ENCODE measurements at places on chromosomes 2 and 18. TPM values are rescaled to one million over a fixed set of nuclear protein-coding genes. Genes with fewer than 3 reads are reported as not detected.

MROH2A gene
- total RNA-seq, result not detected

TMEM200C gene
- 23.2 TPM for total RNA-seq

RABL2A gene
- total RNA-seq, result 10.6 TPM

IL36G gene
- total RNA-seq, result under 0.01 TPM

COL4A3 gene
- under 0.01 TPM for total RNA-seq

DNA sequence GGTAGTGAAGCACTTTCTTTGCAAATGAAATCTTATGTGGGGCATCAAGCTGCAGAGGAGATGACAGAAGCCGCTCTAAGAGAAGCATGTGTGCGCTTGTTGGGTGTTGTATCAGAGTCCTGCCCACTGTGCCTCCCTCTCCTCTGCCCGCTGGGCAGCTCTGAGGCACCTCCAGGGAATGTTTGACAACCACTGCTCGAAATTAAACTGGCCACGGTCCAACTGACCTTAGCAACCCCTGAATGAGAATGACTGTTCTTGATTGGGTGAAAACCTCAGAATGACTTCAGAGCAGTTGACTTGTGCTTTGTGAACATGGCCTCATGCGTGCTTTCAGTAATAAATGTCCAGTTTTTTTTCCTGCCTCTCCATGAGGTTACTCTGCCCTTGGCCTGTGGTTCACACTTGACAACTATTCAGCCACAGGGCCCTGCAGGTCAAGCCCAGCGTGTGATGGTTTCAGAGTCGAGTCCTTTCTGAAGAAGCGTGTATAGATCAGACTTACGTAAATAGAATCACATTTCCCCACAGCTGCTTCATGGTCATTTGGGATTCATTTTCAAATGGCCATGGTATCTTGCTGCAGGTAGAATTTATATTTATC lies 94.9 kb downstream of the SLC4A3 start:
- DNase-seq, result no peak

DNA sequence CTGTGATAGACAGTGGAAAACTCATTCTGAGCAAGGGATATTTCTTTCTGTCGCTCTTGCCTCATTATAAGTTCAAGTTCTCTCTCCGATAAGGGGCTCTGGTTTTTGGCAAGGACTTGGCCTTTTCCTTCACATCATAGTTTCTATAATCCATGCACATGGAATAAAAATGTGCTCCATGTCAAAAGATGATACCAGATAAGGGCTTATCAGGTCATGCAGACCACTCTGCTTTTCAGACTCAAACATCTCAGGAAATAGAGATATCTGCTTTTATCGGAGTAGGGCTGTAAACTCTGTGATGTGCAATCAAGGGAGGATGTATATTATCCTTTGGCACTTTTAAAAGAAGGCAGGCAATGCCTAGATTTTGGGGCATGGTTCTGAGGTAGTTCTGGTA lies 45.0 kb upstream of the DARS1 start:
- DNase-seq, result no peak
